ENCODE measurements at places on chromosomes 1 and 21.
A peak's percentile ranks its signal among the peaks of the same experiment; 100 is the strongest.

DNA sequence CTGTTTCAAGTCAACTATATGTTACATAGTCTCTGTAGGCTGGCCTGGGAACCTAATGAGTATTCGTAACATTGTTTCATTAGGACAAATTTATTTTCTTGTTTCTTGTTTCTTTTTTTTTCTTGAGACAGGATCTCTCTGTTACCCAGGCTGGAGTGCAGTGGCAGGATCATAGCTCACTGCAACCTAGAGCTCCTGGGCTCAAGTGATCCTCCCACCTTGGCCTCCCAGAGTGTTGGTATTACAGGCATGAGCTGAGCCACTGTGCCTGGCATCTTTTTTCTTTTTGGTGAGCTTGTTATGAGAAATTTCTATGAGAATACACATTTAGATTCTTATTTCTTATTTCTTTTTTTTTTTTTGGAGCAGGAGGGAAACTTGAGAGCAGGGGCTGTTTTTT is 6.8 kb downstream of the CENPS start:
- DNase-seq, result no peak

- DNase-seq, result no peak
These were observed 67.8 kb downstream of the ERG start for GRCh38 chr21:38430401-38430984.

DNA sequence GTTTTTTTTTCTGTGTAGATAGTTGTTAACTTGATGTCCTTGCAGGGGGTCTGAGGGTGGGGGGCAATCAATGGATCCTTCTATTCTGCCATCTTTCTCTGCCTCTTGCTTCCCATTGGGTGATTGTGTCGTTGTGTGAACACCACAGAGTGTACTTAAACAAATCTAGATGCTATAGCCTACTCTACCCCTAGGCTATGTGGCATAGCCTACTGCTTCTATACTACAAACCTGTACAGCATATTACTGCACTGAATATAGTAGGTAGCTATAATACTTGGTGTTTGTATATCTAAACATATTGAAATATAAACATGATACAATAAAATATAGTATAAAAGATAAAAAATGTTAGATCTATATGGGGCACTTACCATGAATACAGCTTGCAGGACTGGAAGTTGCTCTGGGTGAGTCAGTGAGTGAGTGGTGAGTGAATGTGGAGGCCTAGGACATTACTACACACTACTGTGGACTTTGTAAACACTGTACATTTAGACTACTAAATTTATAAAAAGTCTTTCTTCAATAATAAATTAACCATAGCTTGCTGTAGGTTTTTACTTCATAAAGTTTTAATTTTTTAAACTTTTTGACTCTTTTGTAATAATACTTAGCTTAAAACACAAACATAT is 105.4 kb downstream of the CENPF start:
- DNase-seq, result no peak

DNA sequence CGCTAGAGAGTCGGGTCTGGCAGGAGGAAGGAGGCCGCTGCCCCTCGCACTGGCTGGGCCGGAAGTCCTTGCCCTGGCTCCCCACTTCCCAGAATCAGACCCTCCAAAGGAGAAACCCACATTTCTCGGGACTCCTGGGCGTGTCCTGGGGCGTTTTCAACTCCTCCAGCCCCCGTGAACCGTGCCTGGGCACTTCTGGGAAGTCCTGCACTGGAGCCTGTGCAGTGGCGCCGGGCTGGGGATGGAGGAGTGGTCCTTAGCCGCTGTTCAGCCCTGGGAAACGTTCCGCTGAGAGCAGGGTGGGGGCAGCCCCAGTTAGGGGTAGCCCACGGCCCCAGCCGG is 3.0 kb downstream of the IGSF21 start:
- no peak for DNase-seq

GRCh38 chr1:84166797-84167196 is 22.7 kb downstream of the PRKACB start:
- no peak for DNase-seq

- no peak for DNase-seq
These were observed 18.7 kb upstream of the SLAMF1 start for GRCh38 chr1:160665330-160666078.

- DNase-seq, result peak; percentile 74
These were observed 14.0 kb upstream of the CDA start for GRCh38 chr1:20574686-20575540.

GRCh38 chr1:188735567-188735966 is 1742.1 kb downstream of the BRINP3 start:
- no peak for DNase-seq

DNA sequence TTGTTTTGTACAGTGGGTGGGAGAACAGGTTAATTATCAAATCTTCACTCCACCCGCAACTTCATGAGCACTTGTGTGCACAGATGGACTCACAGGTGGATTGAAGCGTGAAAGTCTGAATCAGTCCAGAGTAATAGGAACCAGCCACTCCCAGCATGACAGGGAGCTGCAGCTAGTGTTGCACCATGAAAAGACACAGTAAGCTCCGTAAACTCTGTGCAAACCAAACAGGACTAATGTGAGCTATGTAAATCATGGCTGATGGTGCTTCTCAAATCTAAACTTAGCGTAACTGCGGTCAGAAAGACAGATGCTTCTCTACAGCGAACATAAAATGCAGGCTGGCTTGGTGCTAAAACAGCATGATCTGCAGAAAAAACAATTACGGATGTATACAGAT is 114.4 kb downstream of the CENPF start:
- no peak for DNase-seq

GRCh38 chr1:243213045-243213787 is 41.9 kb downstream of the CEP170 start:
- no peak for DNase-seq

DNA sequence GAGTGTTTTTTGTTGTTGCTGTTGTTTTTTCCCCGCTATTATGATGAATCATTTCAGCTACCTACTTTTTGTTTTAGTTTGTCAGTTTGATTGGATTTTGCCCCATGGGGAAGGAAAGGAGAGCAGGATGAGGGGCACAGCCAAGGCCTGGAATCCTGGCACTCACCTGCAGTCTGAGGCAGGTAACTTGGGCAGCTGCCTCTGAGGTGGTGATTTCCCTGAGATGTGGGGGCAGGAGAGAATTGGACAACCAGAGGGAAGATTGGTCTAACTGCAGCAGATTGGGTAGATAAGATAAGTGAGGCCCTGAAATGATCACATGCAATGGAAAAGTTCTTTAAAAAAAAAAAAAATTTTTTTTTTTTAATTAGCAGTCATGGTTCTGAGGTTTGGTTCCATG is 1.5 kb upstream of the LAX1 start:
- DNase-seq, result no peak

DNA sequence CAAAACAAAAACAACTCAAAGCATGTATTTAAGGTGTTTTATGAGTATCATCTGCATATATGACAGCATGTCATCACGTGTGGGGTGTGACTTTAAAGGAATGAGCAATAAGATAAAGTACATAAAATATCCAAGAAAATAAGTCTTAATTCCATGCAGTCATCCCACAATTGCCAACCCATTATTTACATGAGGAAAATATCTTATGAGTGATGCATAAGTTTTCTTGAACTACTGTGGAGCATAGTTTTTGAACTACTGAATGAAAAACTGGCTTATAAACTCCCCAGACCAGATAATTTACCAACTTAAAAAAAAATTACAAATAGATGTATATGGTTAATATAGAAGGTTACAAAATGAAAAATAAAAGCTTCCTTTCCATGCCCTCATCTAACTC is 29.7 kb upstream of the MTMR11 start:
- no peak for DNase-seq

DNA sequence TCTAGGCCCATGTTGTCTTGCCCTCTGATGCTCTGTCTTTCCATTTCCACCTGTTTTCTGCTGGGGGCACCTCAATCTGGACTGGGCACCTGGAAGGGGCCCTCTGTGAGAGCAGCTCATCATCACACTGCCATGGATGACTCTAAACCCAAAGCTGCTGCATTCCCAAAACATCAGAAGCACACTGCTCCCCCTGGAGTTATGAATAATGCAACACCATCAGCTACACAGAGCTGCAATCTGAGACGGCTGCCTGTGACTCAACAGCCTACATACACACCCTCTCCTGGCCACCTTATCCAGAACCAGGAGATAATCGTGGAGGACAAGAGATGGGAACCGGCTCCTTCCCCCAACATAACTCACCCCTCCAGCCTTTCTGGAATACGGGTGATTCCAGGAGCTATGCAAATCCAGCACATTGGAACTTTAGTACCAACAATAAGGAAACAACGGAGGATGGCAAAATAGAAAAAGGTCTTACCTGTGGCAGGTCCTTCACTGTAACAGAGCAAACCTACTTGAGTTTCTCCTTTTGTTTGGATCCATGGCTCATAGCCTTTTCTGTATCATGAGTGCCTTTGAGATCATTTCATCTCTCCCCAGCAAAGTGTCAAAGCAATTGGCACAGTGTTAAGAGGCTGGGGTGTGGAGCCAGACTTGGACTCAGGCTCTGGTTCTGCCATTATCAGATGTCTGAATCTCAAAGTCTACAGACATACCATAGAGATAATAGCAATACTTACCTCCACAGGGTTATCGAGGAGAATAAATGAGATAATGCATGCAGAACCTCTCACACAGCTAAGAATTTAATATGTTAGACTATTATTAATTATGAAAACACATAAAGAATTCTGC is 29.3 kb downstream of the AK2 start:
- no peak for DNase-seq

- no peak for DNase-seq
These were observed 80.9 kb downstream of the IER5 start for GRCh38 chr1:181169281-181169865.

- DNase-seq, result no peak
These were observed 139.2 kb downstream of the NTMT2 start for GRCh38 chr1:170284951-170285350.

DNA sequence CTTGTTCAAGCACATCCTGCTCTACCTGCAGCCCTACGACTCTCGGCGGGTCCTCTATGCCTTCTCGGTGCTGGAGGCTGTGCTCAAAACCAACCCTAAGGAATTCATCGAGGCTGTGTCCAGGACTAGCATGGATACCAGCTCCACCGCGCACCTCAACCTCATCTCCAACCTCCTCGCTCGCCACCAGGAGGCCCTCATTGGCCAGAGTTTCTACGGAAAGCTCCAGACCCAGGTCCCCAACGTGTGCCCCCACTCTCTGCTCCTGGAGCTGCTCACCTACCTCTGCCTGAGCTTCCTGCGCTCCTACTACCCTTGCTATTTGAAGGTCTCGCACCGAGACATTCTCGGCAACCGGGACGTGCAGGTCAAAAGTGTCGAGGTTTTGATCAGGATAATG is 74.3 kb upstream of the MORC3 start:
- DNase-seq, result no peak

DNA sequence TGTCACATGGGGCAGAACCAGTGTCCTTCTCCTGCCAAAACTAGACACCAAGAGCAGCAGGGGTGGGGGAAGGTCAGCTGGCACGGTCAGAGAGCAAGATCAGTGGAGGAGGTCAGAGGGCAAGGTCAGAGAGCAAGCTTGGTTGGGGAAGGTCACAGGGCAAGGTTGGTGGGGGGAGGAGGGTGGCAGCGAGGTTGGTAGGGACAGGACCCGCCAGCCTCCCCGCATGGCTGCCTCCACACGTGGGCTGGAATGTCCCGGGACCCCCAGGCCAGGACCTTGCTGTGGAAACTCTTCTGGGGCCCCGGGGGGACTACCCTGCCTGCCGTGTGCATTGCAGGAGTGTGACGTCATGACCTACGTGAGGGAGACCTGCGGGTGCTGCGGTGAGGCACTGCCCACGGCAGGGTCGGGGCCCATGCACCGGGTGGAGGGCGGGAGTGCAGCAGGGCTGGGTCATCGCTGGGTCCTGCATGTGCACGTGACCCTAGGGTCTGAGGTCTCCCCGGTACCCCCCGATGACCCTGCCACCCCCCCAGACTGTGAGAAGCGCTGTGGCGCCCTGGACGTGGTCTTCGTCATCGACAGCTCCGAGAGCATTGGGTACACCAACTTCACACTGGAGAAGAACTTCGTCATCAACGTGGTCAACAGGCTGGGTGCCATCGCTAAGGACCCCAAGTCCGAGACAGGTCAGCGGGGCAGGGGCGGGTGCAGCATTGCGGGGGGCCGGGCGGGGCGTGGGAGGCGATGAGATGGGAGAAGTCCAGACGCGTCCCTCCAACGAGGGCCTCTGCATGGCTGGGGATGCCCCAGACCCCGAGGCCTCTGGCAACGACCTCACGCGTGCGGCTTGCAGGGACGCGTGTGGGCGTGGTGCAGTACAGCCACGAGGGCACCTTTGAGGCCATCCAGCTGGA is 27.3 kb downstream of the COL6A2 start:
- no peak for DNase-seq

- DNase-seq, result no peak
These were observed 144.8 kb downstream of the DMRTA2 start for GRCh38 chr1:50278410-50278809.

Data from bone marrow (tissue), 2 donors.